Eye (tissue), 1 donor: ENCODE measurements at places on chromosomes 12 and 14.
A peak's percentile ranks its signal among the peaks of the same experiment; 100 is the strongest.

- no peak for DNase-seq
Measured at GRCh38 chr14:54664961-54665360, 98.0 kb downstream of the SAMD4A start.

DNA sequence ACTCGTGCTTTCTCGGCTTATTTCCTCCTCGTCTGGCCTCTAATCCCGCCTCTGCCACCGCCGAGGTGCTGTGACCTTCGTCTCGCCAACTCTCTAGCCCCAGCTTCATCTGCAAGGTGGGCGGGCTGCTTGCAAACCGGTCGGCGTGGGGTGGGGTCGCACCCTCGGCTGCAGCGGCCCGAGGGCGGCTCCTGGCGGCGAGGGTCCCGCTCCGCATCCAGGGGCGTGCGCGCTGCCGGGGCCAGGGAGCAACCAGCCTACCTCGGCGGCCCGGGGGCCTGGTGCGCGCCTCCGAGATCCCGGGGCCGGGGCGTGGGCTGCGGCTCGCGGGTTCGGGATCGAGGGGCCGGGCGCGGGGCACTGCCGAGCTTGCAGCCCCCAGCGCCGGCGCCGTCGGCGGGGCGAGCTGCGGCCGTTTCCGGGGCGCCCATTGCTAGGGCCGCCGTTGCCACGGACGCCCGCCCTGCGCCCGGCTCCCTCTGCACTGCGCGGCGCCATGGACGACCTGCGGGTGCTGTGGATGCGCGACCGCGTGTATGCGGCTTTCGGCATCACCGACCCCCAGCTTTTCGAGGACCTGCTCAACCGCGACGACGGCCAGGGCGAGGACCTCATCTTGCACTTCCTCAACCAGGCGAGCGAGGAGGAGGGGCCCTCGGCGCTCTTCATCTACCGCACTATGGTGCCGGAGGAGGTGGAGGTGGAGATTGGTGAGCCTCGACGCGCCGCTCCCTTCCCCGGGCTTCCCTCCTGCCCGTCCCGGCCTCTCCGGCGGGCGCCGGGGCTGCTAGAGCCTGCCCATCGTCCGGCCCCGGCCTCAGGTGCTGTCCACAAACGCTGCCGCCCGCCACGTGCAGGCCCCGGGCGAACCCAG lies at the start of gene DNAH10:
DNAH10 (plus strand) TSS at position 461 of the 874 bp plus-strand sequence; CDS start at position 497, 36 bp downstream.
- peak; percentile 73 for DNase-seq

GRCh38 chr12:84856156-84856900 lies 56.3 kb downstream of the SLC6A15 start:
- no peak for DNase-seq

- DNase-seq, result no peak
Measured at GRCh38 chr12:132188916-132189325, 44.7 kb downstream of the NOC4L start.

DNA sequence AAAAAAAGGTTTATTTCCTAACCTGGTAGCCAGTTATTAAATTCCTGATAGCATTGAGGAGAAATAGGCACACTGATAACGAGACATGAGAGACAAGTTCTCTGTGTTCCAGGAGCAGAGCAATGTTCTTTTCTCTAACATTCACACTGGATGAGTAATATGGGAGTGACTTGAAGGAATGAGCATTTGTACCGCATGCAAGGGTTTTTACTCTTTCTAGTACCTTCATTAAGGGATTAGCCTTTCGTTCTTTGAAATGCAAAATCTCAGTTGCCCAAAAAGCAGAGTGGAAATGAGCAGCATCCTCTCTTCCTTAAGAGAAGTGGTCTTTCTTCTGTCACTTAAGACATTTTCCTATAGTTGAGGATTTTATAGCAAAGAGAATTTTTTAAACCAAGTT lies 54.7 kb downstream of the FGD4 start:
- DNase-seq, result peak; percentile 30

DNA sequence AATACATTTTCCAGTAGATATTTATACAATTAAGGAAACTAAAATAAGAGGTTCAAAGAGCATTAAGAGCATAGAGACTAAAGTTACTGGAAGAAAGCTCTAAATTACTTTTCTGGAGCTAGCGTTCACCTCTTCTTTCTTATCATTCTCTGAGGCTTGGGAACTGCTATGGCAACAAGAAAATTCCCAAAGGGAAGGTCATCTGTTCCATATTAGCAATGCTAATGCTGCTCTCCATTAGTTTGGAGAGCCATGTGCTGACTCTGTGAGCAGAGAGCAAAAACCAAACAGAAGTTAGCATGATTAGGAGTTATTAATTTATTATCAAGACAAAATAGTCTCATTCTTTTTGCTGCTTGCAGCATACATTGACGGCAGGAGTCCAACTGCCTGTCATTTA lies 143.1 kb upstream of the SLC16A7 start:
- peak; percentile 74 for DNase-seq

GRCh38 chr12:91561958-91562325 lies 379.3 kb upstream of the DCN start:
- DNase-seq, result peak; percentile 39

GRCh38 chr12:92757597-92758121 lies 54.9 kb downstream of the PLEKHG7 start:
- no peak for DNase-seq

DNA sequence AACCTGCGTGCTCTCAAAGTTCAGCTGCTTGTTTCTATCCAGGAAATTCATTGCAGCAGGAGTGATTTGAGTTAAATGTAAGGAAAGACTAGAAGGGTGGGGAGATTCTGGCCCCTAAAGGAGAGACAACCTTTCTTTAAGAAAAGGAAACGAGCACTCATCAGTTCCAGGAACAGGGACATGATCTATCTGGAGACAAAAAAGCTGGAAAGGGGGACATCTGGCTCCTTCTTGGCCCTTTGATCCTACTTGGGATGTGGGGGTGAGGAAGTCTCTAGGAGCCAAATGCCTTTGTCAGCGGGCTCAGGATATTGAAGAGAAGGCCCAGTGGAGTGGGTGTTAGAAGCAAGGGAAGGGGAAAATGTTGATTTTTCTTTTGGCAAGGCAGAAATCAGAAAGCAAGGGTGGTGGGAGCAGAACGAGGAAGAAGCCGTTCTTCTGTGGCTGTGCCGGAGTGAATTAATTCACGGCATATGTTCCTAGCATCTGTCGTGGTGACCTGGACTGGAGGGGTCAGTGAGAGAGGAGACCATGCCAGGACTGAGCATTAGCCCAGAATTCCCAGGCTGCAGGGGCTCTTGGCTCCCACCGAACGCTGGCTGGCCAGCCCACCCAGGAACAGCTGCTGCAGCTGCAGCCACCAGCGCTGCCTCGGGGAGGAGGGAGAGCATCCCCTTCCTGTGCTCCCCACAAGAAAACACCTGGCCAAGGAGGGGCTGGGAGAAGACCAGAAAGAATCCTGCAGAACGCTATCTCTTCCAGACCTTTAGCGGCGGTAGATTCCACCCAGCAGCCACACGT lies 62.8 kb upstream of the GPATCH2L start:
- DNase-seq, result peak; percentile 52

DNA sequence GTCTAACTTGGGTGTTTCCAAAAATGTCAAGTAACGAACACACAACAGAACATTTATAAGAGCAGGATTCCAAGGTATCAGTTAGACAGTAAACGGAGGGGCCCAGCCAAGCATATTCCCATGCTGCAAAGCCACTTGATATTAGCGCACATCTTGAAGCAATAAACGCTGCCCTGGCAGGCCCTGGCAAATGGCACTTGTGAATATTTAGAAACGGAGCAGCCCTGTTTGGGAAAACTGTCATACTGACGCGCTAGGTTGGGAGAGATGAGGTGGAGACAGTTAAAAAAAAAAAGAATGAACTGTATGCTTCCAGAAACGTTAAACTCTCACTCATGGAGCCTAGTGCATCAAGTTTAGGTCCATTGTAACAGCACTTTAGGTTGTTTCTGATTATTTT lies 9.3 kb downstream of the DGLUCY start:
- no peak for DNase-seq

GRCh38 chr14:26765768-26766520 lies 168.1 kb upstream of the NOVA1 start:
- peak; percentile 77 for DNase-seq

DNA sequence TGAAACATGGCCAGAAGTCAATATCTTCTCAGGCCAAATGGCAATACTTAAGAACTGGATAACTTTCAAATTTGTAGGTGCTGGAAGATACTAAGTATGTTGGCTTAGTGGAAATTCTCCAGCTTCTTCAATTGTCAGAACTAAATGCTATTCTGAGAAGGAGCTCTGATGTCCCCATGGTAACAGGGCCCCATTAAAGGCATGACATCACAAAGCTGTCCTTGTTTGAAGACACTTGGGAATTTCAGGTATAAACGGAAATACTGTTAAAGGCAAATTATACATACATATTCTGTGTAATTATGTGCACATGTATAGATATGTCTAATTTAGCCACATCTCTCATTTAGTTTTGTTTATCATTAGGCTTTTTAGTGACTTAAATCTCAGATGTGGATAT lies 210.0 kb upstream of the SEL1L start:
- DNase-seq, result no peak

DNA sequence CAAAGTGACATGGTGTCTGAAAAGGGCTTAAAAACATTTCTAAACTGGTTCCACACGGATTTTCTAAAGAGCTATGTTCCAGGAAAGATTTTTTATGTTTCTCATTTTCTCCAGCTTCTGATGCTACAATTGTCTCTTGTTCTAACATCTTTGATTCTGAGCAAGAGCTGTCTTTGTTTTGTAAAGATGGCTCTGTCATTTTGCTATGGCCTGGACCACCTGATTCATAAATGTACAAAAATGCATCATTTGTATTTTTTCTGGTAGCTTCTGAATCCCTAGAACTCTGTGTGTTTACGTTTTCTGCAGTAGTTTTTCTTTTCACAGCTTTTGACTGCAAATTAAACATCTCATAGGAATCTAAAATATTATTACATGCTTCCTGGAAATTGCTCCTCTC lies 3.2 kb downstream of the MLH3 start:
- DNase-seq, result no peak

DNA sequence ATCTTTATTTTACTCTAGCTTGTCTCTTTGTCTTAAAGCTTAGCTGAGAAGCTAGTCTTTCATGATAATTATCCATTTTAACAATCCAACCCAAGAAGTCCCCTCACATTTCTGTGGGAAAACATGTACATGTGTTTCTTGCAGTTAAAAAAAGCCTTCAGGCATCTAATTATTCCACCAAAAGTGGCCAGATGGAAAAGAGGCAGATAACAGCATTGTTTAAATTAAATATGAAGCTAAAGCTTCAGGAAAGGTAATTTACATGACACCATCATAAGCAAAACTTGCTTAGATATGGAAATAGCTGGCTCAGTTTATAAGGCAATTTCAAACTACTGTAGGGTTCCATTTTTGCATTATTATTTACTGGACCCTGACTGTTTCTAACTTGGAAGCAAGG lies 175.4 kb downstream of the UNC79 start:
- DNase-seq, result peak; percentile 1

DNA sequence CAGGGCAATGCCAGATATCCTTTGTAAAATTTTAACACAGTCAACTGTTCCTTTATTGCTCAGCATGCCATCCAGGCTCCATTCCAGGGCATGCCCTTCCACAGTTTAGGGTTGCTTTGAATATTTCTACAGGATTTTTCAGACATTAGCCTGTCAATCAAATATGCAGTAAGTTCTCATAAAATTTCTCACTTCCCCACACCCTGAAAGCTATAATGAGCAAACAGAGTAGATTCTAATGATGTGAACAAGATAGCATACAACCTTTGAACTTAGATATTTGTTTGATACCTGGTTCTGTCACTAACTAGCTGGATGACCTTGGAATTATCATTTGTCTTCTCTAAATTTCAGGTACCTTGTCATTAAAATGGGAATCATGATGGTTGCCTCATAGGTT lies 251.2 kb downstream of the SYT1 start:
- no peak for DNase-seq

GRCh38 chr14:95833429-95833828 lies 43.2 kb upstream of the TUNAR start:
- no peak for DNase-seq

DNA sequence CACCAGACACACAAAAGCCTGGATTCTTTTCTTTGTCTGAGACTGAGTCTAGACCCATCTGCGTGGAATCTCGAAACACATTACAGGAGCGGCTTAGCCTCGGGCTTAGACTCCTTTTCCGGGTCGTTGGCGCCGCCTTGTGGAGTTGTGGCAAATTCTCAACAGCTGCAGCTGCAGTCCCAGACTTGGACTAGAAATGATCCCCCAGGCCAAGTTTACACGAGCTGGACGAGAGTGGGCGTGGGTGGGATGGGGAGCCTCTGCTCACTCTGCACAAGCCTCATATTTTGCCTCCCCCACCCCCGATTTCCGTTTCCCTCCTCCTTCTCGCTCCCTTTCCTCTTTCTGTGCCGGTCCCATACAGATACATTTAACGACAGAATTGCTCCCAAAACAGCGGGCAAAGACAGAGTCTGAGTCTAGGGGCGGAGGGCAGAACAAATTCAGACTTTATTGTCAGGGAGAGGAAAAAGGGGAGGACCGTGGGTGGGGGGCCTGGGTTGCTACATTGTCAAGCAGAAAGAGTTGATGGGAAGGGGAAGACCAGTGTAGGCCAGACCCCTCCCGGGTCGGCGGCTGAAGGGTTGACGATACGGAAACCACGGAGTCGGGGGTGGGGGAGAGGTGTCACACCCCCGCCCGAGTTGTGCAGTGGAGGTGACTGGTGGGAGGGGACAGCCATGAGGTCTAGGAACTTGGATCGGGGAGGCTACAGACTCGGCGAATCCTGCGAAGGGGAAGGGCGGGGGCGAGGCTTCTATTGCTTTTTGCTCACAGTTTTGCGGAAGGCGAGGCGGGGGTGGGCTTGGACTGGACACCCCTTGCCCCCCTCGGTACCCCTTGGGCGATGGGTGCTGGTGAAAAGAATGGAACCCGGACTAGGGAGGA lies 4.7 kb upstream of the GPR84 start:
- peak; percentile 97 for DNase-seq

GRCh38 chr14:104747876-104748275 lies 5.1 kb upstream of the SIVA1 start:
- no peak for DNase-seq

DNA sequence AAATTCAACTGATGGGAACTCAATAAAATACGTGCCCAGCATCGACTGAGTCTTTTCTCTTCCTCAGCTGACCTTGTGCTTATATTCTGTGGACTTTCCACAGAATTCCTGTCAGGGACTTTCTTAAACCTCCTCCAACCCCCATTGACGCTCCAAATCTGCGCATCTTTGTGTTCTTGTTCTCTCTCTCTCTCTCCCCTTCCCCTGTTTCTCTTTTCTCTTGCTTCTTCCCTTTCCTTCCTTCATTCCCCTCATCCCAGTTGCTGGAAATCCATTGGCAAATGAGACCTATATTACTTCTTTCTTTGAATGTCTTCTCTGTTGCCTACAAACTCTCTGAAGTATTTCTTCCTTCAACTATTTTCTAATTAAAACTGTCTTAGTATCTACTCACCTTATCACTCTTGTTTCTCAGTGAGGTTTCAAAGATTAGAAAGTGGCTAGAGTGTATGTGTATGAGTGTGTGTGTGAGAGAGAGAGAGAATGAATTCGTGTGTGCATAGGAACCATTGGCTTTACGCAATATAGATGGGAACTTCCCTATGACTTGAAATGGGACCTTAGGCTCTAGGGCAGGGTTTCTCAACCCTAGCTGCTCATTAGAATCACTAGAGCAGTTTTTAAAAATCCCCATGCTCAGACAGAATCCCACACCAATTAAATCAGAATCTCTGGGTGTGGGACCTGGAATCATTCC lies 41.8 kb upstream of the DHRS7 start:
- no peak for DNase-seq

GRCh38 chr12:5417500-5417899 lies 14.4 kb upstream of the NTF3 start:
- DNase-seq, result no peak
